ENCODE measurements at places on chromosomes 1 and 21.
A peak's percentile ranks its signal among the peaks of the same experiment; 100 is the strongest.

GRCh38 chr1:170354246-170354645 lies 177.7 kb upstream of the GORAB start:
- DNase-seq = no peak

- DNase-seq = peak; percentile 47
These were observed 95.9 kb downstream of the PTPRU start for GRCh38 chr1:29332204-29332603.

- DNase-seq = peak; percentile 69
These were observed 217.5 kb downstream of the FAF1 start for GRCh38 chr1:50742523-50742922.

DNA sequence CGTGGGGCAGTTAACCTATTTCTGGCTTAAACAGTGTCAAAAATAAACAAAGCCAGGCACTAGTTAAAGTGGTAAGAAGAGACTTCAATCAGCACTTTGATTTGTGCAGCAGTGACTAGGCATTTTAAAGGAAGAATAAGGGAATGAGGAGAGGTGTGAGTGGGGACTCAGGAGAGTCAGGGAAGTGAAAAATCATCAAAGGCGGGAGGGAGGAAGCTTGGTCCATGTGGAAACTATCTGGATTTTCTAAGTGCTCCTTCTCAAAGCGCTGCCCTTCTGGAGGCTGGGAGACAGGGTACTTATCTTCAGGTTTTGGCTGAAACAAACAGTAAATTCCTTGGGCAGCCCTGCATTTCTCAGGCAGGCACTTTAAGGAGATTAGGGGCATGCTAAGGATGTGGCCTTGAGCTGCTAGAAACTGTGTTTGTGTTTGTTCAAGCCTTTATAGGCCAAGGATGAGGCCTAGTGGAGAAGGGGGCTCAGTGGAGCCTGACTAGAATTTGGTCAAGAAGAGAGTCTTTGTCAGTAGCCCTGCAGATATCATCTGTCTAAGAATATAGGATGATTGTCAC lies 486.5 kb downstream of the SIPA1L2 start:
- DNase-seq = no peak

DNA sequence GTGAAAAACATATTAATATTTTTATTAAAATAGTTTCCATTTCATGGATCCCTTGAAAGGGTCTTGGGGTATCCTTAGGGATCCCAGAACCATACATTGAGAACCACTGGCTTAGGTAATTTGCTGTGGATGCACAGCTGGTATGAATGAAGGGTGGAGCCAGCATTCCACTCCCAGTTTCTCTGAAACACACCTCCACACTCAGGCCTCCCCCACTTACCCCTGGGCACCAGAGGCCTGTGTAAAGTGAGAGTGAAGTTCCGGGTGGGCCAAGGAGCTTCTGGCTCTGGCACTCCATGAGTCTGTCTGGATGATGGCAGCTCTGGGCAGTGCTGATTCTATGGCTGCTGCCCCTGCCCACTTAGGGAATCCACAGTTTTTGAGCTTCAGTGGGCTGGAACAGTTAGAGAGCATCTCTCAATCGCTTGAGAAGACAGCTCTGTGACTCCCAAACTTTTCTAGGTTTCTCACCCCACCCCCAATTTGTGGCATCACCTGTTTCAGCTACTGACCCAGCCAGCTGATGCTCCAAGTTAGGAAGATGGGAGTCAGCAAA lies 57.8 kb upstream of the CD1D start:
- no peak for DNase-seq

GRCh38 chr1:42186152-42186551 lies 21.6 kb upstream of the GUCA2A start:
- DNase-seq = peak; percentile 83

GRCh38 chr1:154623358-154623757 lies 15.4 kb upstream of the ADAR start:
- DNase-seq = no peak

- DNase-seq = peak; percentile 95
These were observed 75.6 kb upstream of the KAZN start for GRCh38 chr1:14522926-14523241.

GRCh38 chr1:68321084-68321685 lies 88.9 kb upstream of the WLS start:
- no peak for DNase-seq

DNA sequence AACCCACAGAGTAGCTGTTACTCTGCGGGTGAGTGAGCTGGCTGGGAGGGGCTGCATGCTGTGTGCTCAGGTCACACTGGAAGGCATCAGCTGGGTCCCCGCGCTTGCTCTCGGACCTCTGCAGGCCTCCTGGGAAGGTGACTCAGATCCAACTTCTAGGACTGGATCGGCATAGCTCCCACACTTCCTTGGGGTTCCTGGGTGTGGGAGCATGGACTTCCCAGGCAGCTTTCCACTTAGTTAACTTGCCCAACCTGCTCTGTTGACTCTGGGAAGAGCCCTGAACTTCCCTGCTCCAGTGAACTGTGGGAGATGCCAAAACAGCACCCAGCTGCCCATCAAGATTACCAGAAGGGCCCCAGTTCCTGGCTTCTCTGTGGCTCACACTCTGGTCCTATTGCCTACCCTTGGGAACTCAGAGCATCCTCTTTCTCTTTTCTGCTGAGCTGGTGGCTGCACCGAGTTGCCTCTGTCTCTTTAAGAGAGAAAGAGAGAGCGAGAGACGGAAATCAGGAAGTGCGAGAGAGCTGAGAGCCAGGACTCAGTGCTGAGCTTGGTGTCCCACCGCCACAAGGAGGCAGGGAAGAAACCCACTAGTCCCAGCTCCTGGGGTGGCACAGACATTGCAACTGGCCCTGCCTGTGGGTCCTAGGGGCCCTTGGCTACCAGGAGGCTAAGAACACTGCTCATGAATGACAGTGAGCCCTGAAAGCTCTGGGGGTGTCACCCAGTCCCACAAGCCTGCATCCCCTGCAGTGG lies at the start of gene IKBKE:
Gene IKBKE, plus strand, starts transcription at position 544 of the 759 bp plus-strand sequence. CDS start 2,752 bp downstream, outside the sequence.
- peak; percentile 69 for DNase-seq

DNA sequence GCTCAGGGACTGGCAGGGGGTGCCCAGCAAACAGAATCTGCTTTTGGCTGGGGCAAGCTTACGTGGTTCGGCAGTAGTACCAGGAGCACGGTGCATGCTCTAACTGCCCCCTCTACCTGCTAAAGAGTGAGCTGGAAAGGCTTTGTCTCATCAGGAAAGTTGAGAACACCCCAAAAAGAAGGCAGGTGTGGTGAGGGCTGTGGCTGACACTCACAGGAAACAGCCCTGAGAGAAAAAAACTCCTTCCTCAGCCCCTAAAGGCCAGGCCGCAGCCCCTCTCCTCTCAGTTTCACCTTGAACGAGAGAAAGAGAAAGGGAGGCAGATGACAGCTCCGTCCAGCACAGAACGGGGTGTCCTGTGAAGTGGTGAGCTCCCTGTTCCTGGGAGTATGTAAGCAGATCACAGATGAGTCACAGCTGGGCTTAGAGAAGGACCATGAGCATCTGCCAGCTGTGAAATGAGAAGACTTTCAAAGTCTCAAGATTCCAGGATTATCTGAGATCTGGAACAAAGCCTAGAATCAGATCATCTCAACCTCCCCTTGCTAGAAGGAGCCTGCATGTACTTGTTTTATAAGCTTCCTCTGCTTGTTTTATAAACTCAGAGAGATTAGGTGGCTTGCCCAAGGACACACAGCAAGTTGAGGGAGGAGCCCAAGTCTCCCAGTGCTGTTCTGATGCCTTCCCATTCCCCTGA lies 13.4 kb downstream of the LAPTM5 start:
- DNase-seq = peak; percentile 35

DNA sequence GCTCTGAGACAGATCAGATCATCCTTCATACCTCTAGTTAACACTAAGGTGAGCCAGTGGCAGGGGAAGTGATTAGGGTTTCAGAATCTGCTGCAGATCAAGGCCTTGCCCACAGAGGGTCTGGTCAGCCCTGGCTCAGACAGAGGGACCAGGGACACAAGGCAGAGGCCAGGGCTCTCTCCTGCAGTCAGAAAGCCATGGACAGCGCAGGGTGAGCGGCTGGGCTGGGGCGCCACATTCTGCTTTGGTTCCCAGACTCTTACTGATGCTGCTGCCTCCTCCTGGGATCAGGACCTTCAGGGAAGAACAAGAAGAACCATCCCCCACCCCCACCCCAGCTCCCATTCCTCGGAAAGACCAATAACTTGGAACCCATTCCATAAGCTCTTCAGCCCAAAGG lies 43.1 kb downstream of the GPR161 start:
- DNase-seq = no peak

DNA sequence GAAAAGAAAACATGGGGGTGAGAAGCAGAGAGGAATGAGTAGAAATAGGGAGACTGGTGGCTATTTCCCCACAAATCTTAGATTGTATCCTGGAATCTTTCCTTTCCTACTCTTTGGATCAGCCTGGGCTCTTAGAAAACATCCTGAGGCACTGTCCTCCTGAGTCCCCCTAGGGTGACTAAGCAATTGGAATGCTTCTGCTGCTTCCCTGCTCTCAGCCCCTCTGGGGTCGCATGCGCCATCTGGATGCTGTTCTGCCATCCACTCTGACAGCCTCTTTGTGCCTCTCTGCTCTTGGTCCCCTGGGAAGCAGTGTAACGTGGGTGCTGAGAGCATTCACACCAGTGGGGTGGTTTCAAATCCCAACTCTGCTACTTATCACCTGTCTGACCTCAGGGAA lies 443.0 kb downstream of the SIPA1L2 start:
- DNase-seq = no peak

DNA sequence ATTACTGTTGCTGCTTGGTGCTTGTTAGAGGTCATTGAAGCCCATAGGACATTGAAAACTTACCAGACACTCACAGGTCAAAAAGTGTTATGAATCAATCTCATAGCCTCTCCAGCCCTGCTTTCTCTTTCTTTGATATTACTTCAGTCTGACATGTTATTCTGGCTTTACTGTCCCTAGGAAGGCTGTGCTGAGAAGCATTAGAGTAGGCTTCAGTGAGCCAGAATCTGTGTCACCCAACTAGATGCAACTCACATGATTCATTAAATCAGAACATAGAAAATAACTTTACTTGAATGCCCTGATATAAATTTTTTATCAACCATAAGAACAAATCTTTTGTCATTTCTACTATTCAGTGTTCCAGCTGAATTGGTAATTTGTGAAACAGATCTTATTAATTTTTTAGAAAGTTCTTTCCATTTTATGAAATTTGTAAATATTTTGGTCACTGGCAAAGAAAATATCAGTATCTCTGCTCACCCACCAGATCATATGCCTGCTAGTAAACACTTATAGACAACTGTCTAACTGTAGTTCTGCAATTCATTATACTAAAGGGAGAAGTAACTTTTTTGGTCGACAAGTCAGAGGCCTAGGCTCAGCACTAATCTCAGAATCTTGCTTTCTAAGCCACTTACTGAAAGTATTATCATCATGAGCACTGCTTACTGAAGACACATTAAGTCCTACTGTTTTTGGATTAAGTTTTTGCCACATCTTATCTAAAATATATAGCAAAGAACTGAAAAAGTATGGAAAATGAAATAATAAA lies 48.2 kb downstream of the RPAP2 start:
- no peak for DNase-seq

DNA sequence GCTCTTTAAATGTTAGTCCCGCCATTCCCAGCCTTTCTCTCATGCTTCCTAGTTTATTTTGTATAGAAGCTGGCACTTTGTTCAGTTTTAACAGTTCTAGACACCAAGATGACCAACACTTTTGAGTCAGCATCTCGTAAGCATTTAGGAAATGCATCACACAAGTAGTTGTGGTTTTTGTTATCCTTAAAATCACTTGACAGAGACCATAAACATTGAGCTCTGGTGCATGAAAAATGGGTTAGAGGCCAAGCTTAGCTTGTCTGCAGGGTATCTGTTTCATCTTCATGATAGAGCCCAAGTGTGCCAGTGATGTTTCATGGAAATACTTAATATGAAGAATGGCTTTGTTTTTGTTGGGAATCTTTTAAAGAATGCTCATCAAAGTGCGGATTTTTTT lies 159.7 kb downstream of the DISP1 start:
- DNase-seq = peak; percentile 97

DNA sequence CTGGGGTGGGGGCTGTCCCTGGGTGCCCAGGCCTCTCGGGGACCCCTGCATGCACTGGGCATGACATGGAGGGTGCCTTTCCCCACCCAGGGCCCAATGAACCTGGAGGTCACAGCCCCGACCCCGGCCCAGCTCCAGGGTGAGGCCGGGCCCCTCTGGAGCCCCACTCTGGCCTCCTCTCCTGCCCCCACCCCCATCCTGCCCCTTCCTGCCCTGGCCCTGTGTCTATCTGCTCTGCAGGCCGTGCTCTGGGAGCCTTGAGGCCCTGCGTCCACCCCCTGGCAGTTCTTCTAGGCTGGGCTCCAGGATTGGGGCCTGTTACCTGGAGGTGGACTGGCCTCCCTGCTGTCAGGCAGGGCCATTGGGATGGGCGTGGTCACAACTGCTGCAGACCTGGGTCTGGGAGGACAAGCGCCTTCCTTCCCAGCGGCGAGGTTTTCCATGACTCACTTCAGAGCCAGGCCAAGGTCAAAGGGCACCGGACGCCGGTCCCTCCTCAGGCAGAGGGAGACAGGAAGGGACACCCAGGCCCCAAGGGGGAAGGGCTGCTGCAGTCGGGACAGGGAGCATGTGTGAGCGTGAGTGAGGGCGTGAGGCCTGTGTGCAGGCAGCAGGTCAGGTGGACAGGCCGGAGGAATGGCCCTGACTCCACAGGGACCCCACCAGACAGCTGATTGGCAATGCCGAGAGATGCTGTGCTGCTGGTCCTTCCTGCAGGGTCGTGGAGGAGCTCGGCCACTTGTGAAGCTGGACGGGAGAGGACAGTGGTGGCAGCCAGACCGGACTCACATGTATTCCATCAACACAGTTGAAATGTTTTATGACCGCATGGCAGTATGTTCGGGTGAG lies 31.1 kb upstream of the POFUT2 start:
- DNase-seq = peak; percentile 75

- peak; percentile 51 for DNase-seq
These were observed 1.1 kb downstream of the SERTAD4 start for GRCh38 chr1:210233495-210234328.

- no peak for DNase-seq
These were observed 934 bp downstream of the SCP2 start for GRCh38 chr1:52928015-52928404.

GRCh38 chr1:162502928-162503327 lies 5.3 kb downstream of the UHMK1 start:
- DNase-seq = peak; percentile 75

DNA sequence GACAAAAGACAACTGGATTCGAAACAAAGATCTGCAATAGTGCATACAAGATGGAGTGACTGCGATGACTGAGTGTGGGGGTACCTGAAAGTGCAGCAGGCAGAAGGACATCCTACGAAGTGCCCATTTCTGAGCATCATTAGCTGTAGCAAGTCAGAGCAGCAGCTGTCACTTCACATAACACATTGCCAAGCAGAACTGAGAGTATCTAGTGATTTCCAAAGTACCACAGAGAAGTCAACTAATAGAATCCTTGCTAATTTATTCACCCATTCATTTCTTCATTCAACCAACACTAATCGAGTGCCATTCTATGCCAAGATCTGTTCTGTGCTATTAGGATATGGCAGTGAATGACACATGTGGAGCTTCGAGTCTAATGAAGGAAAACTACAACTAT lies 31.6 kb upstream of the CAMSAP2 start:
- no peak for DNase-seq

DNA sequence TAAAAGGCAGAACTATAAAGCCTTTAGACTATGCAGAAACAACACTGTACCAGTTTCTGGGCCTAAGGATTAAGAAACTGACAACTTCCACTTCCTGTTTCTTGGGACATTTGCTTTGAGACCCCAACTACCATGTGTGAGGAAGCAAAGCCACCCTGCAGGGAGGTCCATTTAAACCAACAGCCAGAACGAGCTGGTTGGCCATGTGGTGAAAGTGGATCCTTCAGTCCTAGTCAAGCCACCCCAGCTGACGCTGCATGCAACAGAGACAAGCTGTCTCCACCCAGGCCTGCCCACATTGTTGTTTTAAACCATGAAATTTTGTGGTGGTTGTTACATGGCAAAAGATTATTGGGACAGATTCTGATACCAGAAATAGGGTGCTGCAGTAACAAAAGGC lies 31.8 kb upstream of the SLFNL1 start:
- no peak for DNase-seq

Measured in fibroblast of mammary gland (primary cell).